Central memory CD8-positive, alpha-beta T cell (primary cell): ENCODE measurements at places on chromosomes 7 and 10.

- no peaks in the 10 kb centered on the region for H3K27me3 ChIP-seq
- H3K4me1 ChIP-seq = peaks cover 9% of the 10 kb centered on the region
- no peak for DNase-seq
- no peak overlapping the region for H3K4me3 ChIP-seq
- H3K27ac ChIP-seq = no peak overlapping the region
Measured at GRCh38 chr7:93284908-93285307, 52.7 kb downstream of the VPS50 start.

DNA sequence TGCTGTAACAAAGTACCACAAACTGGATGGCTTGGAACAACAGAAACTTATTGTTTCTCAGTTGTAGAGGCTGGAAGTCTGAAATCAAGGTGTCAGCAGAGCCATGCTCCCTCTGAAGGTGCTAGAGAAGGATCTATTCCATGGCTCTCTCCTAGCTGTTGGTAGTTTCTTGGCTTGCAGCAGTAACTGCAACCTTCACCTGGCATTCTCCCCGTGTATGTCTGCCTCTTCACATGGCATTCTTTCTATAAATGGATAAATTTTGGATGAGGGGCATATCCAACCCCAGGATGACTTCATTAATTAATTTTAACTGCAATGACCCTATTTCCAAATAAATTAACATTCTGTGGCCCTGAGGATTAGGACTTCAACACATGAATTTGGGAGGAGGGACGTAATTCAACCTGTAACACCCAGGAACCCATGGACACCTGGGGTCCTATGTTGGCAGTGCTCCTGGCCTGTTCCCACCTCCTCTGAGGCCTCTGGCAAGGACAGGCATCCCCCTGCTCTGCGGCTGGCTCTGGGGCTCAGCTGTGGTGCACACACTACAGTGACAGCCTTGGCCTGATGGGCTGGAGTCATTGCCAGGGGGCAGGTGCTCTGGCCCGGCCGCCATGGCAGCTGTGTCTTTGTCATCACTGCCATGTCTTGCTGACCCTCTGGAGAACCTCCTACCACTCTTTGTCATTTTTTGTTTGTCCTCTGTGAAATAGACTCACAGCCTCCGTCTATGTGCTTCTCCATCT is 30.8 kb downstream of the LSMEM1 start:
- no peaks in the 10 kb centered on the region for H3K36me3 ChIP-seq
- DNase-seq = no peak
- H3K4me3 ChIP-seq = no peak overlapping the region
- H3K27me3 ChIP-seq = peaks cover 34% of the 10 kb centered on the region

GRCh38 chr10:127132451-127132850 is 63.9 kb downstream of the INSYN2A start:
- no peak for DNase-seq
- no peaks in the 10 kb centered on the region for H3K27me3 ChIP-seq
- no peaks in the 10 kb centered on the region for H3K36me3 ChIP-seq
- no peak overlapping the region for H3K4me3 ChIP-seq
- no peak overlapping the region for H3K27ac ChIP-seq
- H3K4me1 ChIP-seq = no peaks in the 10 kb centered on the region

- H3K27me3 ChIP-seq = no peaks in the 10 kb centered on the region
- no peak overlapping the region for H3K4me3 ChIP-seq
- no peaks in the 10 kb centered on the region for H3K4me1 ChIP-seq
- H3K36me3 ChIP-seq = peaks cover 6% of the 10 kb centered on the region
Measured at GRCh38 chr7:159098424-159098786, 46.3 kb downstream of the VIPR2 start.

DNA sequence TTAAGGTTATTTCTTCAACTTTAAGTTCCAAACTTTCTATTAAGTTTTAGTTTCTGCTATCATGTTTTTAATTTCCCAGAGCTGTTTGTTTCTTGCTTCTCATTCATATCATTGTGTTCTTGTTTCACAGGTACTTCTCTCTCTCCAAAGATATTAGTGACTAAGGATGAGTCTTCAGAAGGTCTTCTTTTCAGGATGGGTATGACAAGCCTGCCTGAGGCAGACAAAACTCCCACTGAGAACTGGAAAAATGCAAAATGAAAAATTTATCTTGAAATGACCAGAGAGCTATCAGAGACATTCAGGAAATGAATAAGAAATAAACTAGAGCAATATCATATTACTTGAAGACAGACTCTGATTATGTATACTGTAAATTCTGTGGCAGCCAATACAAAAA is 110.8 kb upstream of the EGFR start:
- H3K27ac ChIP-seq = no peak overlapping the region
- DNase-seq = no peak
- H3K27me3 ChIP-seq = peaks cover 9% of the 10 kb centered on the region
- H3K36me3 ChIP-seq = no peaks in the 10 kb centered on the region
